Stimulated activated CD8-positive, alpha-beta memory T cell treated with anti-CD3 and anti-CD28 coated beads, Interleukin-4, amount 100 ng/mL, for 1 hour (primary cell): ENCODE measurements at places on chromosomes 2 and 18.

- DNase-seq: no peak
Measured at GRCh38 chr18:9283791-9284190, 50.8 kb upstream of the TWSG1 start.

GRCh38 chr2:64692401-64692800 lies 38.7 kb upstream of the SERTAD2 start:
- DNase-seq: no peak

DNA sequence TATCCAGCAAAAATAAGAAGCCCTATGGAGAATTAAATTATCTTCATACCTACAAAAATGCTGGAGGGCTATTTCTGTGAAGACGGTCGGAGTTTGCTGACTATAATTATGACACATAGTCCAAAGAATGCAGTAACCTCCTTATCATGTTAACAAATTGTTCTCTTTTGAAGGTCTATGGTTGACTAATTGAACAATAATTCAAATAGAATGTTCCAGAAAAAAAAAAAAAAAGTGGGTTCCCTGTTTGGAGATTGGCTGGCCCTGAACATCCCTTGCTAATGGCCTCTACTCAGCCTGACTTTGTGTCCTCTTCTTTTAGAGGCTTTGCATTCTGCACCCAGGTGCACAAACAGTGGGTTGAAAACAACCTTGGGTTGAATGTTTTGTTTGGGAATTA lies 82.8 kb upstream of the CCBE1 start:
- DNase-seq: no peak

GRCh38 chr2:216205486-216205885 lies 96.3 kb downstream of the XRCC5 start:
- DNase-seq: no peak

GRCh38 chr2:158015428-158016076 lies 86.1 kb upstream of the UPP2 start:
- DNase-seq: no peak

DNA sequence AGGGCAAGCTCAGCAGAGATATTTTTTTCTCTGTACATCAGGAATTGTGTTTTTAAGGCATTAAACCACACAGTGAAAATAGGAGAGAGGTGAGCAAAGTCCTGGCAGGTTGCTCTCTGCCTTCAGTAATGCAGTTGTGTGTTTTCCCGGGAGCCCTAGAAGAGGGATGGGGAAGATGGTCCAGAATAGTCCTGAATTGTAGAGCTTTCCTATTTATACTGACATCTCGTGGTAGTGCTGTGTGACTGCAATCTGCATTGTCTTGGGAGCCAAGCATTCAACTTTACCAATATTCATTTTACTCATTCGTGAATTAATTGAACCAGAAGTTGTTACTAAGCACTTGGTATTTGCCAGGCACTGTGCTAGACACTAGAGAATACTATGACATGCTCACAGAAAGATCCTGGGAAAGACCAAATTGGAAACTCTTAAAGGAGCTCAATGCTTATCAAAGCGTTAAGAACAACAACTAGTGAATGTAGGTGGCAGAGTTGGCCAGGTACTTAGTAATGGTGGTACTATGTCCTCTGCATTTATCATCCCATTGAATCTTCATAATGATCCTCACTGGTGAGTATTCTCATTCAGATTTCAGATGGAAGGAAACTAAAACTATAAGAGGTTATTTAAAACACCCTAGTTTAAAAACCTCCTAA lies 214.6 kb downstream of the TRIB2 start:
- DNase-seq: no peak

DNA sequence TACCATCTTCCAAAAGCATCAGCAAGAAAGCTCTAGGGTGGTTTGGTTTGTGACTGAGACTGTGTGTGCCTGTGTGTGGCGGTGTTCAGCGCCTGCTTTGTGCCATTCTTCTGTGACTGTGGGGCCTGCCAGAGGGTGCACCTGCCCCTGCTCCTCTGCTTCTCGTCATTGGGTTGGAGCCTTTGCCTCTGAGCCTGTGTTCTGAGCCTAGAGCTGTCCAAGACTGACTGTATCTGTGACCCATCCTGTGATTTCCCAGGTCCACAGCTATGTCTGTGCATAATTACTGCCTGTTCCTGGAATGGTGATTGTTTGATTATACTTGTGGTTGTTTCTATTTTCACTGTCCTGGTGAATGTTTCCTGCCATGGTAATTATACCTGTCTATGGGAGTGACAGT lies 57.1 kb upstream of the KLHL29 start:
- DNase-seq: no peak

GRCh38 chr2:215884451-215885087 lies 128.8 kb downstream of the MREG start:
- no peak for DNase-seq

- no peak for DNase-seq
Measured at GRCh38 chr2:85890522-85891176, 1.9 kb upstream of the ST3GAL5 start.

DNA sequence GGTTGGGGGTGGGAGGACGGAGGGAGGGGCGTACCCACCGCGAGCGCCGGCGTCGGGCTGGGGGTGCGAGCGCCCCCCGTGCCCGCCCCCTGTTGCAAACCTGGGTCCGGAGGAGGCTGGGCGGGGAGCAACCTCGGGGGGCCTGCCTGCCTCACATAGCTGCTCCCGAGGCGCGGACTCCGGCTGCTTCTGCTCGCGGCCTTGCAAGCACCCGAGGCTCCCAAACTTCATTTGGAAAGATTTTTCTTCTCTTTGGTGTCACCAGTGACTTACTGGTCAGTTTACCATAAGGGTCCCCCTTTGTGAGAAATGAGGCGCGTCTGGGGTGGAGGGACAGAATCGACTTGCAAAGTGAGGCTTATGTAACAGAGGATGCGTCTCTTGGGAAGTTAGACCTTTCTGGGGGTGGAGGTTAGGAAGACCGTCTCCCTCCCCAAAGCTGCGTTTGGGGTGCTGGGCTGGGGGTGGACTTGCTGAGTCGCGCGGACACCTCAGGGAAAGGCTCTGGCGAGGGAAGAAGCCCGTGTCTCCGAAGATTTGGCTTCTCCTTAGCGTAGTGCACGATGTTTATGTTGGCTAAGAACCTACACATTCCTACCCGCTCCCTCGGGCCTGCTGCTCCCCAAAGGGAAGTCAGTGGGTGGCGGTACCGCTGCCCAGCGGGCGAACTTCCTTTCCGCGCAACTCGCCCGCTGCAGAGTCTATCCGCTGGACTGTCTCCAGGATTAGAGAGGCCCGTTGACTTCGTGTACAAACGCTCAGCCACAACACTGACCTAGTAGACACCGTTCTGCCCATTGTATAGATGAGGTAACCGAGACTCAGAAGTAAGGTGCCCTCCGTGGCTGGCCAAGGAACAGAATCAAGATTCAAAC lies 559 bp downstream of the TMEM37 start:
- DNase-seq: no peak

GRCh38 chr2:234158812-234159211 lies 108.3 kb downstream of the SPP2 start:
- DNase-seq: no peak

GRCh38 chr18:44777457-44778192 lies 96.9 kb downstream of the SETBP1 start:
- no peak for DNase-seq

DNA sequence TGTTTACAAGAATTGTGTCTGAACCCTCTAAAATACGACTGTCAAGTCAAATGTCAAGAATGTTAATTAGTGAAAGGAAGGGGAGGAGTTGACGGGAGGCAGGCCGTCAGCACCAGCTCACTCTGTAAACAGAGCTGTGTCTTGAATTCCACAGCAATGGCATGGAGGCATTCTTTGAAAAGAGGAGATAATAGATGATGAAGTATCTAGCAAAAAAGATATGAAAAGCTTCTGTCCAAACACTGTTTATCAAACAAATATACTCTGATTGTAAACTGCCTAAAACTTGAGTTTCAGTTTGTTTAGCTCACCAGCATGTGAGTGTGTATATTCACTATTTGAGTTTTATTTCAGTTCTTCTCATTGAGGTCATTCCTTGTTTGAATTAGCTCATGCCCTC lies 94.7 kb upstream of the CDC42EP3 start:
- no peak for DNase-seq

DNA sequence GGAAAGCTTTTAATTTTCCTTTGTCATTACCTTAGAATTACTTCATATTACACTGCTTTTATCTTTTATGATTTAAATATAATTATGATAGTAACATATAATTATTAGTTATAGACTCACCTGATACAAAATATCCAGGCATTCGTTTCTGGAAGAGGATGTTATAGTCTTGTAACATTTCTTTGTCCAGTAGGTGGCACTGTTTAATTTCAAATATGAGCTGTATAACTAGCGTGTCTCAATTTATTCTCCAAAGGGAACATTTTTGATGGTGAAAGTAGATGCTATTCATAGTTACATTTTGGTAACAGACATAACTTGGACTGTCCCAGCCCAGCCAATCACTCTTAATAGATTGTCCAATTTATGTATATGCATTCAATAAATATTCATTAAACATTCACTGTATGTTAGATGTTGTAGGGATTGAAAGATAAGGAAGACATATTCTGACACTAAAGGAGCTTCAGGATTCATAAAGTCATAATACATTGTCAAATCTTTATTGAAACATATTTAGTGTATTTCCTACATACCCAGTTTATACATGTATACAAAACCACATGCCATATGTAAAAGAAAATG lies 19.2 kb downstream of the DAW1 start:
- DNase-seq: no peak

- DNase-seq: no peak
Measured at GRCh38 chr18:2589345-2590068, 18.1 kb downstream of the NDC80 start.

DNA sequence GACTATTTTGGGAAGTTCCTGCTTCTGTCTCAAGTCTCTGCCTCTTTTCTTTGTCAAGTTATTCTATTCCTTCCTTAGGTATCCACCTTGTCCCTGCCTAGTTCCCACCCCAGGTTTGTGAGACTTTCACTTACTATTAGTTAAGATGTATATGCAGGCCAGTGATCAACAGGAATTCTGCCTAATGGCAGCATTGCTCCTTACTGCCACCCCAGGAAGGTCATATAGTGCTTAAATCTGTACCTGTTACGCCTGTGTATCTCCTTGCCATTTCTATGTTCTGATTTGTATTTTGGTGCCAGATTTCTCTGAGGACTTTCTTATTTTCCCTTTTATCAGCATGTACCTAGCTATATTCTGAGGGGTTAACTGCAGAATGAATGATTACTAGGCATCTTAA lies 746.0 kb upstream of the TMEFF2 start:
- DNase-seq: no peak

GRCh38 chr18:48165111-48165866 lies 234.8 kb upstream of the SMAD2 start:
- DNase-seq: no peak

DNA sequence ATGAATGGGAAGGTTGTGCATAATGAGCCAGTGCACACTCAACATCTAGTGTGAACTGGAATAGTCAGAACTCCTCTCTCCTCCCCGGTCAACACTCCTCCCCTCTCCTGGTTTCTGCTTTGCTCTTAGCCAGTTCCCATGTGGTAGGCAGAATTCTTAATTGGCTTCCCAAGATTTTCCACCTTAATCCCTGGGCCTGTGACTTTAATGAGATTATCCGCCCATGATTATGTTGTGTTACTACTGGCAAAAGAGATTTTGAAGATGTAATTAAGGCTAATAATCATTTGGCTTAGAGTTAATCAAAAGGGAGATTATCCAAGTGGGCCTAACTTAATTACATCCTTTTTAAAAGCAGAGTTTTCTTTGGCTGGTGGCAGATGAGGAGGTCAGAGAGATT lies 34.2 kb upstream of the REV1 start:
- no peak for DNase-seq

DNA sequence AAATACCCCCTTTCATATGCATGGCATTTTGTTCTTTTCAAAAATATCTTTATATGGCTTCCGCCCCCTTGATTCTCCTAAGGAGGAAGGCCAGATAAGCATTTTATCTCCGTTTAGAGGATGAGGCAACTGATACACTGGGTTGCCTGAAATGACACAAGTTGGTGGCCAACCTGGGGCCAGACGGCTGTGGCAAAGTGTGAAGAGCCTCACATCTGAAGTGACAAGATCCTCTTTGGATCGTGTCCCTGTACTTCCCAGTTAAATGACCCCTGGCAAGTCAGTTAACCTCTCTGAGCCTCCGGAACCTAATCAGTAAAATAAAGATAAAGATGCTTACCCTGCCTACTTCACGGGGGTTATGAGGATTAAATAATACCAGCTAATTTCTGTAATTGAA lies 4.6 kb downstream of the SETBP1 start:
- no peak for DNase-seq

- no peak for DNase-seq
Measured at GRCh38 chr2:46380038-46380940, 83.1 kb downstream of the EPAS1 start.

DNA sequence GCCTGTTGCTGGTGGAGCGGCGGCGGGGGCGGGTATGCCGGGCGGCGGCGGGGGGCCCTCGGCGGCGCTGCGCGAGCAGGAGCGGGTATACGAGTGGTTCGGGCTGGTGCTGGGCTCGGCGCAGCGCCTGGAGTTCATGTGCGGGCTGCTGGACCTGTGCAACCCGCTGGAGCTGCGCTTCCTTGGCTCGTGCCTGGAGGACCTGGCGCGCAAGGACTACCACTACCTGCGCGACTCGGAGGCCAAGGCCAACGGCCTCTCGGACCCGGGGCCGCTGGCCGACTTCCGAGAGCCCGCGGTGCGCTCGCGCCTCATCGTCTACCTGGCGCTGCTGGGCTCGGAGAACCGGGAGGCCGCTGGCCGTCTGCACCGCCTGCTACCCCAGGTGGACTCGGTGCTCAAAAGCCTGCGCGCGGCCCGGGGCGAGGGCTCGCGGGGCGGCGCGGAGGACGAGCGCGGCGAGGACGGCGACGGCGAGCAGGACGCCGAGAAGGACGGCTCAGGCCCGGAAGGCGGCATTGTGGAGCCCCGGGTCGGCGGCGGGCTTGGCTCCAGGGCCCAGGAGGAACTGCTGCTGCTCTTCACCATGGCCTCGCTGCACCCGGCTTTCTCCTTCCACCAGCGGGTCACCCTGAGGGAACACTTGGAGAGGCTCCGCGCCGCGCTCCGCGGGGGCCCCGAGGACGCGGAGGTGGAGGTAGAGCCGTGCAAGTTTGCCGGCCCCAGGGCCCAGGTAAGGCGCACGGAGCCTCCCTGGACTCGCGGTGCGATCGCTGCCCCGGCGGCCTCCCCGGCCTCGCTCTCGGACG lies 1.0 kb downstream of the ZCCHC2 start:
- DNase-seq: peak; percentile 13

GRCh38 chr2:128510701-128511397 lies 192.2 kb upstream of the HS6ST1 start:
- DNase-seq: no peak

DNA sequence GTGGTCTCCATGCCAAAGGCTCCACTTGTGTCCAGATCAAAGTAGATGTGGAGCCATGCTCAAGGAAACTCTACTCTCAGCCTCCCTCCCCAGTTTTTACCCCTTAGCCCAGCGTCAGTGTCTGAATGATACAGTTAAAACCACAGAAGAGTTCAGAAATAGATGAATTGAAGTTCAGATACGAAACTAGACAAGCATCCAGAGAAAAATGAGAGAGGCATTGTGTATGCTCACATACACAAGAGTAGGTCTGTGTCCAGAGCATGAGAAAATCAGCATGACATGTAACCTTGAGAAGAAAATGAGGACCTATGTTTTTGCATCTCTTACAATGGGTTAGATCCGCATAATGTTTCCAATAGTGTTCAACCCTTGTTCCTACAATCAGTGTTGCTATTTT lies 612.8 kb upstream of the PKDCC start:
- DNase-seq: no peak
